Fibroblast of skin of right quadriceps (primary cell): ENCODE measurements at places on chromosomes 11 and 22.

DNA sequence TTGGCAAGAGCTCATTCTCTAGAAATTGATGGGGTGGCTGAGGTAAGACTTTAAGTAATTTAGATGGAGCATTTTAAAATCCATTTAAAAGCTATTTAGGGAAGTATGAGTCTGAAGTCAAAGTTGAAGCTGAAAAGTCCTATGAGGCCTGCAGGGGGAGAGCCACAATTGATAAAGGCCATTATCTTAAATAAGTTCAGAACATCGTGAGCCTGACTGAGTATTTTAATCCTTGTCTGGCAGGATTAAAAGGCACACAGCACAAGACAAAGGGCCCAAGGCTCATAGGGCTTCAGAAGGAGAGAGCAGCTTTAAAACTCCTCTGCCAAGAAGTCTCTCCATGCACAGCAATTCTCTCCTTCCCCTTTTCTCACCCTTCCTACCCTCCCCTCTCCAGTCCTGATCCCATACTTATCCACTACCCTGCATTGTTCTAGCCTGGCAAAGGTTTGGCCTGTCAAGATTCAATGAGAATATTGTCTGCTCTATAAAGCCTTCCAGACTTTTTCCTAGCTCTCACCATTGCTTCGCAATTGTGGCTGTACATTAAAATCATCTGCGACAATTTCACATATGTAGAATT lies 1312.9 kb downstream of the FAM181B start:
- no peak for DNase-seq

DNA sequence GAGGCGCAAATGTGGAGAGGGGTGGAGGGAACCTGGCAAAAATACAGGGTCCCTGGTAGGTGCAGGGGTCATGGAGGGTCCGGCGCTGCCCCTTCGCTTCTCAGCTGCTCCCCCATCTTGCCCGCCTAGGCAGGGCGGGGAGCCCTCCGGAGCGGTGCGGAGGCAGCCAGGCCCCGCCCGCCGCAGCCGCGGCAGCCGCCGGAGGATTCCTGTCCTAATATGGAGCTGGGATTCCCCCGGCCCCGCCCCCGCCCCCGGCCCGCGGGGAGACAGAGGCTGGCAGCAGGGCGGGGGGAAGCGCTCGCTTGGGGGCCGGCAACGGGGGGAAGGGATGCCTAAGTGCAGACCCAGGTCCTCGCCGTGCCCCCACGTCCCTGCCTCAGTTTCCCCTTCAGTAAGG lies 1.0 kb upstream of the NPAS4 start:
- no peak for DNase-seq

DNA sequence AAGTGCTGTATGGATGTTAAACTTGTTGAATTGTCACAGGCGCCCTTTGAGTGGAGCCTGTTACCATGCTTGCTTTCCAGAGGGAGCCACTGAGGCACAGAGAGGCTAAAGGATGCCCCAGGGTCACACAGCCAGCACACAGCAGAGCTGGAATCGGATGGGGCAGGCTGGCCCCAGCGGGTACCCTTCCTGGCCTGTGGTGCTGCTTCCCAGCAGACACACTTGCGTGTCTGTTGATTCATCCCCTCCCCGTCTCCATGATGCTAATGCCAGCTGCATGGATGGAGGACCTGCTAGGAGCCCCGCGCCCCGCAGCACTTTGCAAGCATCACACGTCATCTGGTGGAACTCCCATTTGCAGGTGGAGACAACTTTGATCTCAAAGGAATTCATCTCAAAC lies 52.4 kb upstream of the SHISAL1 start:
- DNase-seq: no peak

GRCh38 chr11:72466410-72466809 lies 32.1 kb upstream of the CLPB start:
- DNase-seq: no peak

- no peak for DNase-seq
These were observed 1.8 kb upstream of the LRRC75B start for GRCh38 chr22:24594569-24595120.

DNA sequence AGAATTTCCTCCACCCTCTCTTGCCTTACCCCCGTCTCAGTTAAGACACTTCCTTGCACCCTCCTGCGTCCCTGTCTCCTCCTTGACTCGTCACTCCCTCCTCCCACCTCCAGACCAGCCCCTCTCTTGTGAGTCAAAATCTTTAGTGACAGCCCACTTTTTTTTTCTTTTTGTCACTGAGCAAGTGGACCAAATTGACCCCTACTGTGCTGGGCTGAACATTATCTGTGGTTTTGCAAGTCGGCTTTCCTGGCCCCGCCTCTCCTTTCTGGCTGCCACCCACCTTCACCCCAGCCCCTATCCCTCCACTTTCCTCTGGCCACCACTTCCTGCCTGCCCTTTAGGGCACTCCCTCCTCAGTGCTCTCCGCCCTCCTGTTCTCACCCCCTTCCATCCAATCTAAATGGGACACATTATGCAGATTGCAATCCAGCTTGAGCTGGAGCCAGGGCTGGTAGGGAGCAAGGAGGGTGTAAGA lies at the start of gene APLNR:
Gene APLNR (minus strand): TSS at position 47 of the 478 bp plus-strand sequence. CDS start 246 bp downstream, outside the sequence.
- DNase-seq: no peak

- DNase-seq: peak; percentile 34
These were observed 31.0 kb upstream of the HMOX1 start for GRCh38 chr22:35349704-35350538.

DNA sequence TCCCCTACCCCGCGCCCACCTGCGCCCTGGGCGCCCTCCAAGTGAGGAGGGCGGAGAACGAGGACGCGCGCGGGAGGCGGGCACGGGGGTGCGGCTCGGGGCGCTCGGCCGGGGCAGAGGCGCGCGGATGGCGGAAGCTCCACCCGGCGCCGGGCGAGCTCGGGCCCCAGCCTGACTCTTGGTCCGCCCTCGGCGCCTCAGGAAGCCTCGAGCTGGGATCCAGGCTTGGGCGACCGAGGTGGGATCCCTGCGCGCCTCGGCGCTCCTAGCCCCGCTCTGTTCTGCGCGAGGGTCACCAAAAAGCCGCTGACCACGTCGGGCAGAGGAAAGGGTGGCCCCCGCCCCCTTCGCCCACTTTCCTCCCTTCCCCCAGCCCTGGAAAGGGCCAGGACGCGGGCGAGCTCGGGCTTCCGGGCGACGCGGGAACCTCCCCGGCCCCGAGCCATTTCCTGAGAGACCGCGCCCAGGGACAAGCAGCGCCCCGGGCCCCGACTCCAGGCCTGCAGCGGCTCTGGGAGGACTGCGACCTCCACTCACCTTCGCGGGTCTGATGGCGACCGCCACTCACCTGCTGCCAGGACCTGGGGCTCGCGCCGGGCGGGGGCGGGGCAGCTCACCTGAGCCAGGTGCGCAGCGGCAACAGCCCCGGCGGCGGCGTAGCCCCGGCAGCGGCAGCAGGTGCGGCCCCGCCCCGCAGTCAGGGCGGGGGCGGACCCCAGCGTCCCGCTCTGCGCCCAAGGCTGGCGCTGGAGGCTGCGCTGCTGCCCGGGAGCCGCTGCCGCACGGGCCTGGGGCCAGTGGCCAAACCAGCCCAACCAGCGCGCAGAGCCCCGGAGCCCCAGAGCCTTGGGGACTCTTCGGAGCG lies 2.2 kb upstream of the SIGIRR start:
- no peak for DNase-seq

GRCh38 chr22:18111759-18112330 lies 1.2 kb downstream of the TUBA8 start:
- DNase-seq: no peak

DNA sequence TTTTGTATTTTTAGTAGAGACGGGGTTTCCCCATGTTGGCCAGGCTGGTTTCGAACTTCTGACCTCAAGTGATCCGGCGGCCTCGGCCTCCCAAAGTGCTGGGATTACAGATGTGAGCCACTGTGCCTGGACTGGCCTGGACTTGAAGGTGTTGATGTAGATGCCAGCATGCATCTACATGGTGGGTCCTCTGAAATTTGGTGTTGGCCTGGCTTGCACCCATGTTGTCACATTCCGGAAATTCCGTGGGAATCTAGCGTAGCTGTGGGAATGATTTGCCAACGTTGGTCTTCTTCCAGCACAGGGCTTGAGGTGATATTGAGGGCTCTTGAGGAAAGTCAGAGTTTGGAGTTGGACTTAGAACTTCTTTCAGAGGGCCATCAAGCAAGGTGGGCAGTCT lies 6.5 kb downstream of the PACS1 start:
- peak; percentile 29 for DNase-seq

GRCh38 chr11:1053121-1053901 lies 16.8 kb upstream of the MUC6 start:
- no peak for DNase-seq
